ENCODE measurements at places on chromosomes 13 and 19.

GRCh38 chr13:26593661-26594060, 36.2 kb downstream of the WASF3 start:
- no peak for DNase-seq

GRCh38 chr13:71079638-71080037, 787.4 kb downstream of the DACH1 start:
- no peak for DNase-seq

DNA sequence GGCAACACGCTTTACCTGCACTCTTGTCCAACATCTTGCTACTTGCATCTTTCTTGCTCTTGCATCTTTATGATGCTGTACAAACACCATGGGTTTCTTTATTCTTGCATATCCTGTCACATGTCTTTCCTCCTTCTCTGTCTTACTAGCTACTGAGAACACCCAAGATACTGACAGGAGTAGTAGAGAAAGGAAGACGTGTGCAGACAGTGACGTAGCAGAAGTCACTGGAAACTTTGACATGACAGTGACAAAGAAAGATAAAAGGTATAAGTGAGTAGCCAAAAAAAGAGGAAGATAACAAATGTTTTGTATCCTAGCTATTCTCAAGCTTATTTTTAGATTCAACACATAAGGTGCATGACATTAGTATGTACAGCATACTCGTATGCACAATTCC, 34.2 kb downstream of the TRPC4 start:
- DNase-seq = no peak

DNA sequence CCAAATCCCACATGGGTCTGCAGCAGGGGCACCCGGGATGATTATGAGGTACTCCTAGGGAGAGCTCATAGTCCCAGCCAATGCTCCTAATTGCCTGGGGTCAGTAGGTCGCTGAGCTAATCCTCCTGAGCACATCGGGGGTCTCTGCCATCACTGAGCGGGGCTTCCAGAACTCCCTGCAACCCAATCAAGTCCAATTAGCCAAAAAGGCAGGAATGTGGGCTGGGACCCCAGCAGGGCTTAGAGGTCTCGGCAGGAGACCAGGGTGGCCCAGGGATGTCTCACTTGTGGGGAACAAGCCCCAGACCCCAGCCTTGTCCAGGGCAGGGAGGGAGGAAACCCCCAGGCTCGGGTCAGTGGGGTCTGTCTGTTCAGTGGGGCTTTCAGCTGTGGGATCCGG, 17.1 kb upstream of the CPAMD8 start:
- no peak for DNase-seq

DNA sequence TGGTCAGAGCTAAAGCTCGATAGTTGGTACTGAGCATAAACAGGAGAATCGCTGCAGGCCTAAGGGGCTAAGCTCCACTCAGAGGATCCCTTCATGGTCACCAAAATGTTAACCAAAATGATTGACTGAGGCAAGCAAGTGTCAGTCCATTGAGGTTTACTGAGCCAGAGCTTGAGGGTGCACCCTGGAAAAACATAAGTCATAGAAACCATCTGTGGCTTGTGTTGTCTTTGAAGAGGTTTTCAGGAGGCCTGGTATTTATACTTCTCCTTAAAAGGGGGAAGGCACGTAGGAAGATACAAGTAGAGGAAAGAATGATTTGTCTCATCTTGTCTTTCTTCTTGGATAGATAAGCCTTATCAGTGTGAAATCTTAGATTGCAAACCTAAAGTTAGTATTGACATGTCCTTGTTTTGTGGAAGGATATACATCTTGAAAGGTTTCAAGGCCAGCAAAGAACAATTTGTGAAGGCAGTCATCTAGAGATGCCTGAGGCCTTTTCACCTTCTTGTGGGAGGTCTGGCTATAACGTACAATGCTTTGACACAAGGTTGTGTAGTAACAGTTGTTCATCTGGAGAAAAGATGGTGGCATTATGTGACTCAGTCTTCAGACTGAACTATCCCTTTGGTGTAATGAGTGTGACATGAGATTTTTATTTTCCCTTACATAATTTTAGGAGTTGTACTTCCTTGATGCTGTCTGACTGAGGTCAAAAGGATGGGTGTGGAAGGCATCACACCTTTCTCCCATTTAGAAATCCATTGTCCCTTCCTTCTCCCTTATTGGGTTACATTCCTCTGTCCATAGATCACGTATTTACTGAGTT, 14.7 kb upstream of the CEACAM6 start:
- DNase-seq = peak; percentile 48

DNA sequence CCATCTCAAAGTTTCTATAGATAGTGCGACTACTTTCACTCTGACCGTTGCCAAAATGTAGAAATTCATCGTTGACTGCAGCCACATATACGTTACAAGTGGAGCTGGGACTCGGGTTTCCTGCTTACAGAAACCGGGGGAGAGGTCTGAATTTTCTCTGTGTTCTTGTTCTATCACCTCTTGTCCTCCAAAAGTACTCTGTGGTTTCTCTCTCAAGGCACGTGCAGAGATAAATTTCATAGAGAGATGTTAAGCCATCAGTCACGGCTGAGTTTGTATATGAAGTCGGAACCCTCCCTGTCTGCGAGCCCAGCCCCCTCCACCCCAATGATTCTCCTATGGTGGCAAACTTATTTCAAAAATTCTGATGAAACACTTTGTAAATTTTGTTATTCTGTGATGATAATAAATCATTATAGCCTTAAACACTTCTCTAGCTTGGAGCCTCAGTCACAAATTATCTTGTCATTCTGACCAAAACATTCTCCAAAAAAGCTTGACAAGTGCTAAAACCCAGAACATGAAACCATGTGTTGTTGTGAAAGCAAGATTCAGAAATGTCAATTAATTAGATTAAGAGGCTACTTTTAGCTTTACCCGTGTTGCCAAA, 87.5 kb downstream of the TSHZ3 start:
- no peak for DNase-seq

DNA sequence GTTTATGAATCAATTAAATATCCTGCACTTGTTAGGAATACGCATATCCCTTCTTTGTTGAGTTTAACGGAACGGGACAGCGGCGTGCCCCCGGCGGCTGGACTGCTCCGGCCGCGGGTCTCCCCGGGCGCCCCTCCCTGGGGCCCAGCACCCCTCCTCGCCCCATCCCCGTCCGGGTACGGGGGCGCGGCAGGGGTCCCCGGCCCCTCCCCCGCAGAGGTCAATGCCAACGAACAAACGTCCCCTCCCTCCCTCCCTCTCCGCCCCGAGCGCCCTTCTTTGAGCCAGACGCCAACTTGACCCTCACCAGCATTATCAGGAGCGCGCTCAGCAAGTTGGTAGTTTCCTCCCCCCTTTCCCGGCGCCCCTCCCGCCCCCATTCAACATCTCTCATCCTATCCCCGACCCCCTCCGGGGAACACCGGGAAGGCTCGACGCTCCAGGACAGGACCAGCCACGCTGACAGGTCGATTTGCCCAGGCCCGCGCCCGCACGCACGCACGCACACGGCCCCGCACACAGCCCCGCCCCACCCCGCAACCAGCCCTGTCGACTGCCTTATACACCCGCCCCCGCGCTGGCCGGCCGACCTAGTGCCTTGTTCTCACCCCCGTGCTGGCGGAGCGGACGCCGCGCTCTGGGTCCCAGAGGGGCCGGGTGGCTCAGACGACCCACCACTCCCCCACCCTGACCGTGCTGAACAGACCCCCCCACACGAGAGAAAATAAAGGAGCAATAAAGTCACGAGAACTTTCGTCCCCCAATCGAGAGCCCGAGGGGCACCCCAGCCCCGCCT, 5.0 kb downstream of the LYL1 start:
- no peak for DNase-seq

GRCh38 chr19:6711605-6712004, 8.8 kb downstream of the C3 start:
- no peak for DNase-seq

- no peak for DNase-seq
Measured at GRCh38 chr19:2070436-2070827, 19.4 kb upstream of the MKNK2 start.

DNA sequence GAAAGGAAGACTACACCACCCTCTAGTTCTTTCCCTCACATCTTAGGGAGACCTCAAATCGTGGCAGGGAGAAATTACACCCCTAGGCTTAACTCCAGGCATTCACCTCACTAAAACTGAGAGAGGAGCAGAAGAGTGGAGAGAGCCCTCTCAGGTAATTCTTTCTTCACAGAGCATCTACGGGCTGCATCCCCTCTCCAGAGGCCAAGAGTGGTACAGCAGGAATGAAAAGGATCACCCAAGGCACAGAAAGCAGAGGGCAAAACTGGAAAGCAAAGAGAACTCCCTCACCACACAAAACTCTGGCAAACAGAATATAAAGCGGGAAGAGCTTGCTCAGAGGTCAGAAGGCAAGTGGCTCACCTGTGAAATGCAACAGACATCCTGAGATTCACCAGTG, 661.2 kb downstream of the TBC1D4 start:
- no peak for DNase-seq

- DNase-seq = no peak
Measured at GRCh38 chr19:42158926-42159325, 26.7 kb upstream of the POU2F2 start.

GRCh38 chr19:11242864-11243797, 3.7 kb downstream of the ANGPTL8 start:
- peak; percentile 84 for DNase-seq

DNA sequence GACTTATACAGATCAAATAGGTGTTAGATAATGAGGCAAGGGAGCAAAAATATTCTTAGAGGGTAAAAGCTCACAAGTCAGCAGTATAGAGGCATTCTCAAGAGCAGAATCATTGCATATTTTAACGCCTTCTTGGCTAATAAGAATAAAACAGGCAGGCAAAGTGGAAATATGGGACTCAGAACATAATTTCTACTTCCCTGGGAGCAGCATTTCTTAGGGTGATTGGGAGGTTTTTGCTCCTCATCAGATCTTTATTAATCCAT, 39.6 kb downstream of the LHFPL6 start:
- no peak for DNase-seq

- DNase-seq = peak; percentile 76
Measured at GRCh38 chr19:3670796-3671679, 29.2 kb downstream of the PIP5K1C start.

- no peak for DNase-seq
Measured at GRCh38 chr13:33326246-33326645, 40.7 kb upstream of the STARD13 start.

- no peak for DNase-seq
Measured at GRCh38 chr19:5644037-5644436, 21.2 kb downstream of the SAFB start.

- no peak for DNase-seq
Measured at GRCh38 chr19:5897189-5897969, 6.2 kb downstream of the NDUFA11 start.

DNA sequence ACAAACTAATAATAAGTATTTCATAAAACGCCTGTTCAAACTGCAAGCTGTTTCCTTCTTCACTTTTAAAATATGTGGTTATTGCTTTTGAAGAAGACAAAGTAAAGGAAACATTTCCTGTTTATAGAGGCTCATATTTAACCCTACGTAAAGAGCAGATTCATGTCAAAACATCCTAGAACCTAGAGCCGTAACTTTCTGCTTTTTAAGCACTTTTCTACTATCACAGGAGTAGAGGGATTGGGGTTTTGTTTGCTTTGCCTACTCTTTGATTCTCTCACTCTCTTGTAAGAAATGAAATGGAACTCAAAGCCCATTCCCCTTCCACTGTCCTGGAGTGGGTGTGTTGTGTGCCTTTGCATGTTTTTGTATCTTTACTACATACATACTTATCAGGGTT, 54.0 kb upstream of the GPR183 start:
- DNase-seq = no peak

- no peak for DNase-seq
Measured at GRCh38 chr19:19399733-19400433, 5.6 kb upstream of the GATAD2A start.

GRCh38 chr13:98775844-98776598, 23.5 kb upstream of the SLC15A1 start:
- no peak for DNase-seq

DNA sequence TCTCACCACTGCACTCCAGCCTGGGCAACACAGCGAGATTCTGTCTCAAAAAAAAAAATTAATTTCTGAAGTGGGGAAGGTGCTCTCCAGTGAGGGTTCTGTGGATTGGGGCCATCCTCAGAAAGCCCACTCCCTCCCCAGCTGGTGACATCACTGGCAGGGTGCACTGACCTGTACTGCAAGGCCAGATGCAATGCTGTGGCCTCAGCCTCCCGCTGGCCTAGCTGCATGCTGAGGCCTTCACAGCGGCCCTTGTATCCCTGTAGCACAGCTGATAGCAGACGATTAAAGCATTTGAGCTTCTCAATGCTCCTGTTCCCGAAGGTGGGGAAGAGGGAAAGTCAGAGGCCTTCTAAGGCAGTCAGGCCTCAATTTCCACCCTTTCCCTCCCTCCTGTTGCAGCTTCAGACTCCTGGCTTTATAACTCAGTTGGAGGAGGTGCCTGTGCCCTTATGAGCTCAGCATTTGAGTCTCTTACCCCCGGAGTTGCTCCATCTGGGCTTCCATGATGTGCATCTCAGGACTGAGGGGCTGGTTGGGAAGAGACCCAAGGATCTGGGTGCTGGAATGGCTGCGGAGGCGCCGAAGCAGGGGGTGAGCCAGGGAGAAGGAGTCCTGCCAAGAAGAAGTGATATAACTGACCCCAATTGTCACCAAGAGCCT, 5.3 kb downstream of the USHBP1 start:
- DNase-seq = no peak

GRCh38 chr13:39073983-39074382, 35.7 kb downstream of the NHLRC3 start:
- no peak for DNase-seq

DNA sequence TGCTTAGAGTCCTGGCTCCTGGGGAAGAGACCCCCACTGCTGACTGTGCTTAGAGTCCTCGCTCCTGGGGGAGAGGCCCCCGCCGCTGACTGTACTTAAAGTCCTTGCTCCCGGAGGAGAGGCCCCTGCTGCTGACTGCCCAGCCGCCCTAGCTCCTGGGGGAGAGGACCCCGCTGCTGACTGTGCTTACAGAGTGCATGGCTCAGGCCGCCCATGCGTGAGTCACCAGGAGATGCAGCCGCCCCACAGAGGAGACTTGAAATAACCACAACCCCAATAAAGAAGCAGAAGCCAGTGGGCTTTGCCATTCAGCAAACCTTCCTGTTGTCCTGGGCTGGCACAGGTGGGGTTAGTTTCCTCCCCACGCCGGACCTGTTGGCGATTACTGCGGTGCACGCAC, 79.2 kb upstream of the C13orf46 start:
- DNase-seq = no peak

- DNase-seq = no peak
Measured at GRCh38 chr13:99892196-99892613, 79.4 kb downstream of the ZIC5 start.
